ENCODE measurements at places on chromosomes 3 and 15.

GRCh38 chr15:64883997-64884511, 27.6 kb upstream of the ANKDD1A start:
- peak; percentile 50 for DNase-seq

DNA sequence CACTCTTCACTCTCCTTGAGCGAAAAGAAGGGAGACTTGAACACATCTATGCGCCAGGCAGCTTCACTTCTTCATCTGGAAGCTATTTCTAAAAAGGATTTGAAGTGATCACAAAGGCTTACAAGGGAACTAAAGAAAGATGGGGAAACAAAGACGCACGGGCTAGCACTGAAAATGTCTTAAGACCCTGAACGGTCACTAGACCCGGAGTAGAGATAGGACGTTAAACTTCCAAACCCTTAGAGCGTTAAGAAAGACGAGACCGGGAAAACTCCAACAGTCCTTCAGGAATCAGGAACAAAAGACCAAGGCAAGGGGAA, 47.5 kb upstream of the EPHB3 start:
- DNase-seq, result no peak

DNA sequence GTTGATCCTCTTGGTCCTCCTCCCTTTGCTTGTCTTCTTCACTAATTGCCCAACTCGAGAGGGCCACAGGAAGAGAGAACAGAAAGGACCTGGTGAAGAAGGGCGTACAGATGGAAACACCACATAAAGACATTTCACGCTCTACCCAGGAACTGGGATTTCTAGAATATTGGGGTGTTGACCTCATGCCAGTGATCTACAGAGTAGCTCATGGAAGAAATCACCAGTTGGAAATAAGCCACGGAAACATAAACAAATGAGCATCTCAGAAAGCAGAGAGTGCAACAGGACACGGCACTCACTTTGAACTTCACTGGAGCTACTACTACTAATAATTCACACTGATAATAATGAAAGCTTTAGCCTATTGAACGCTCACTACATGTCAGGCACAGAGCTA, 84.6 kb upstream of the ARHGEF3 start:
- DNase-seq, result no peak

GRCh38 chr3:170458285-170458684, 39.6 kb downstream of the CLDN11 start:
- DNase-seq, result no peak

- DNase-seq, result no peak
Measured at GRCh38 chr15:92113832-92114231, 260.3 kb downstream of the SLCO3A1 start.

DNA sequence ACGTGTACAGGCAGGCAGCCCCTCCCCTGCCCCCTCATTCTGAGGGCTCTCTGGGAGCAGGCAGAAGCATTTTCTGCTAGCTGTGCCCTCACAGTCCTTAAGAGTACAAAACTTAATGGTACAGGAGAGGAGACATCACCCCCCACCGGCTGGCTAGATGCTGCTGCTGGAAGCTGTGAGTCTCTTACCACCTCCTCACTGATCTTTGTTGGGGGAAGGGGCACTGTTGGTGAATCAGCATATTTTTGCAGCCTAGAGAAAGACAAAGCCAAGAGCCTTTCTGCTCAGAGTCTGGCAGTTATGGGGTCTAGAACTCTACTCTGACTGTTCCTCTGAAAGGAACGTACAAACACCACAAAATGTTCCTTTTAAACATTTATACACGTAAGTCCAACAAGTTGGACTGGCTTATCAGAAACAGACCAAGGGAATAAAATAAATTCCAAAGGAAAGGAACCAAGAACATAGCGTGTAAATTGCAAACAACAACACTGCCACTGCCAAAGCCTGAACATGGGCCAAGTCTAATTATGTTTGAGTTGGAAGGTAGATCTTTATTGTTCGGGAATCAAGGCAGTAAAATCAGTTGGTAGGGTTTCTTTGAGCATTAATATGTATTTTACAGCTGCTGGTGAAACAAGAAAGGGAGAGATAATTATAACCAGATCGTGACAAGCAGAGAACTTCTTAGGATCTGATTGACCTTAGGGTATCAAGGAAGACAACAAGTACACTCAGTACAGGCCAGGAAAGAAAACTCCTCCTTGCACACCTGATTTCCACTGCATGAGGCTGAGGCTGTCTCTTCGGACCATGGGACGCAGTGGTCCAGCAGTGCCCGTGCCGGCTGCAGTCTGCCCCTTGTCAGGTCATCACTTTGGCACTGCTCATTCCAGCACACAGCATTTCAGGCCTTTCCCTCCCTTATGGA, 27.4 kb downstream of the CLK3 start:
- no peak for DNase-seq

DNA sequence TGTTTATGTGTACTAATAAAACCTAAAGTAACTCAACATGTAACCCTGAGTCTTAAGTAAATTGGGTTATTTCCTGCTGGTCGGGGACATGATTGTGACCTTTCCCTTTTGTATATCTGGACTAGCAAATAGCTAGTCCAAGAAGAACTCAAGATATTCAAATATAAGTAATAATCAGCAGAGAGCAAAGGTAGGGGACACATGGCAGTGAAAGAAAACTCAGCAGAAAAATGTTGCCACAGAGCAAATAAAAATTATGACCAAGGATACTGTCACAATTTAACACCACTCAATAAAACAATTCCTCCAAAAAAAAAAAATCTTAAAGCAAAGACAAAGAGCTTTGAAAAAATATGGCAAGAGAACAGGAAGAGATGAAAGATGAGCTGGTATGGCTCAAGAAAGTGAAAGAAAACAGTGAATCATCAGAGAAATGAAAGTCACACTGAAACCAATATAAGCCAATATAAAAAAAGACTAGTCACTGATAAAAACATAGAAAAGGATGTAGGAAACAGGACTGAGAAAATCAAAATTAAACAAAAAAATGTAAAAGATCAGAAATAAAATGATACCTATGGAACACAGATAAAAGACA, 43.4 kb downstream of the HLTF start:
- peak; percentile 26 for DNase-seq

DNA sequence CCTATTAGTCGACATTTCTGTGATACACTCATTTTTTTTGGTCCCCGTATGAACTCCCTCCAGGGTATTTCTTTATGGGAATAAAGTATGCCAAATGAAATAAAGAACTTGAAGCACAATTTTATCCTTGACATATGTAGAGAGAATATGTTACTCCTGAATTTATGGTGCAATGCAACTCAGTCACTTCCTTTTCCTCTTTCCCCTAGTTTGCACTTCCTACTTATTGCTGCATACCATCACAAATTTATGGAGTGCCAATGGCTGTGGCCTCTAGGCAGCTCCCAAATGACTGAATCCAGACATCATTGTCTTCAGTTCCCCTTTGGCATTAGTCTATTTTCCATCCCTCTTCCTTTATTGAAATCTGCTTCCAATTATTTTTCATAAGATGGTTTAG, 403.5 kb downstream of the FHIT start:
- no peak for DNase-seq

GRCh38 chr3:25396251-25396650, 31.8 kb upstream of the RARB start:
- no peak for DNase-seq

DNA sequence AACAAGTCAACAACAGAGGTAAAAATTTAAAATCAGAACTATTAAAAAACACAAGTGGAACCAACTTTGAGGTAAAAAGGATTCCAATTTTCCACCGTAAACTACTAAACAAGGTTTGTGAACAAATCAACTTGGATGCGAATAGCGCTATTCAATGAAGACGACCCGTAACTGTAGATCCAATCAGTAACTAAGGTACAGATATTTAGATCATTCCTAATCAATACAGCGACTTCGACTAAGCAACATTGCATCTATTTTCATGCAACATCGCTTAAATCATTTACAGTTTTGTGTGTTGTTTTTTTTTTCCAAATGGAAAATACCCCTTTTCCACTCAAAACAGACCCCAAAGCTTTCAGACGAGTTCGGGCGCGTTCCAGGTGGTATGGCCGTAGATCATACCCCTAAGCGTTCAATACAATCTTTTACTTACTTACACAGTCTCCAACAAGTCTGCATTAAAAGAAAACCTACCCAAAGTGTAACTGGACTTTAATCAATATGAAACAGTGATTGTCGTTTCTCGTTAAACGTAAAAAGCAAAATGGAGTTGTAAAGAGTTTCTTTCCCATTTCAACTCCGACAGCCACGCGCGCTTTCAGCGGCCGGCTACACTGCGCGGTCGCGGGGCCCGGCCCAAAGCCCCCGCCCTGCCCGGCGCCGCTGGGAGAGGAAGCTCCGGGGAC, 786 bp downstream of the RHOA start:
- no peak for DNase-seq

DNA sequence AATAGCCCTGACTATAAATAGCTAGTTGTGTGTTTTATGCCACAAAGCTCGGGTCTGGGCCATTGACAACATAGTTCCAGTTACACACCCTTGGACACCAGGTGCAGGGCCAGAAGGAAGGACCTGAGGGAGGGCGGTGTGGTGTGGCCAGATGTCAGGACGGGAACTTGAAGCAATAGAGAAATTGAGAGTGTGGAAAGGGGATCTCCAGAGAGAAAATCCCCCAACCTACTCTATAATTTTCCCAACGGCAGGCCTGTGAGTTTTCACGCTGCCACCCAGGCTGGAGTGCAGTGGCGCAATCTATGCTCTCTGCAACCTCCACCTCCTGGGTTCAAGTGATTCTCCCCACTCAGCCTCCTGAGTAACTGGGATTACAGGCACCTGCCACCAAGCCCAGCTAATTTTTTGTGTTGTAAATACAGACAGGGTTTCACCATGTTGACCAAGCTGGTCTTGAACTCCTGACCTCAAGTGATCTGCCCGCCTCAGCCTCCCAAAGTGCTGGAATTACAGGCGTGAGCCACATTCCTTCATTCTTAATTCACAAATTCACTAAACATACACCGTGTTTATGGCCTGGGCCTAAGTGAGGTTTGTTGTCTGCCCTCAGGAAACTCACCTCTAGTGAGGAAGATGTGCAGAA, 70.8 kb upstream of the KLF13 start:
- DNase-seq, result no peak

- DNase-seq, result no peak
Measured at GRCh38 chr3:108998436-108998835, 44.8 kb upstream of the GUCA1C start.

- no peak for DNase-seq
Measured at GRCh38 chr3:126537730-126538281, 13.9 kb downstream of the CHST13 start.

- DNase-seq, result no peak
Measured at GRCh38 chr15:31776039-31776438, 254.3 kb upstream of the CHRNA7 start.

DNA sequence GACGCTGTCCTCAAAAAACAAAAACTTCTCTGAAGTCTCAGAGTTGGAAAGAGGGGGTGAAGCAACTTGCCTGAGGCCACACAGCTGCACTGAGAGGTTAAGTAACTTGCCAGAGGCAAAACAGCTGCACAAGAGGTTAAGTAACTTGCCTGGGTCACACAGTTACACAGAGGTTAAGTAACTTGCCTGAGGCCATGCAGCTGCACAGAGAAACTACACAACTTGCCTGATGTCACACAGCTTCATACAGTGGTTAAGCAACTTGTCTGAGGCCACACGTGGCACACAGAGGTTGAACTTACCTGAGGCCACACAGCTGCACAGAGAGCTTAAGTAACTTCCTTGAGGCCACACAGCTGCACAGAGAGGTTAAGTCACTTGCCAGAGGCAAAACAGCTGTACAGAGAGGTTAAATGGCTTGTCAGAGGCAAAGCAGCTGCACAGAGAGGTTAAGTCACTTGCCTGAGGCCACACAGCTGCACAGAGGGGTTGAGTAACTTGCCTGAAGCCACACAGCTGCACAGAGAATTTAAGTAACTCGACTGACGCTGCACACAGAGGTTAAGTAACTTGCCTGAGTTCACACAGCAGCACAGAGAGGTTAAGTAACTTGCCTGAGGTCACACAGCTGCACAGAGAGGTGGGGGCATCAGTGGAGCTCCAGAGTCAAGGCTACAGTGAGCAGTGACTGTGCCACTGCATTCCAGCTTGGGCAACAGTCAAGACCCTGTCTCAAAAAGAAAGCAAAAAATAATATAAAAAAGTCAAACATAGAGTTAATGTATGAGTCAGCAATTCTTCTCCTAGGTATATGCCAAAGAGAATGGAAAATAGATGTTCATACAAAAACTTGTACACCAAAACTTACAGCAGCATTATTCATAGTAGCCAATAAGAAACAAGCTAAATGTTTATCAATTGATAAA, 12.0 kb upstream of the ACAD9 start:
- DNase-seq, result no peak

DNA sequence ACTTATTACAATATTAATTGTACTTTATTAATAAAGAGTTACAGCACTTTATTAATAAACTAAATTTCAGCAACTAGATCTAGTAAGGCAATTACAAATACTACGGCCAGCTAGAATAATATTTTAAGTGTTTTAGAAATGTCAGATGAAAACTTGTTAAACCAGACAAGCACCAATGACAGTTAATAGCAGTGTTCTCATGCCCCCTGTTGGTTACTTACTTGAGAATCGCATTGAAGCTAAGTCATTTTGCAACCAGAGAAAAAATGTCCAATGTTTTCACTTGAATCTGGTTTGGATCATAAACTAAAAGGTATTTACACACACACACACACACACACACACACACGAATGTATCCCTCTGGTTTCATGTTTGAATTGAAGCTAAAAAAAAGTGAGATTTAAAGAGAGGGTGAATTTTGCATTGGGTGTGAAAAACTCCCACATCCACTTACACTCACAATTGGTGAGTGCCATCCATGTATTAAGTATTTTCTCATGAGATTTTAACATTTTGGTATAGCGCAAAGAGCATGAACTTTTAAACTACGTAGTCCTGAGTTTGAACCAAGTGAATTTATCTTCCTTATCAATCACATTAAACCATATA, 347.7 kb downstream of the ZBBX start:
- no peak for DNase-seq

GRCh38 chr15:41499109-41499851, 5.6 kb downstream of the ITPKA start:
- DNase-seq, result no peak

DNA sequence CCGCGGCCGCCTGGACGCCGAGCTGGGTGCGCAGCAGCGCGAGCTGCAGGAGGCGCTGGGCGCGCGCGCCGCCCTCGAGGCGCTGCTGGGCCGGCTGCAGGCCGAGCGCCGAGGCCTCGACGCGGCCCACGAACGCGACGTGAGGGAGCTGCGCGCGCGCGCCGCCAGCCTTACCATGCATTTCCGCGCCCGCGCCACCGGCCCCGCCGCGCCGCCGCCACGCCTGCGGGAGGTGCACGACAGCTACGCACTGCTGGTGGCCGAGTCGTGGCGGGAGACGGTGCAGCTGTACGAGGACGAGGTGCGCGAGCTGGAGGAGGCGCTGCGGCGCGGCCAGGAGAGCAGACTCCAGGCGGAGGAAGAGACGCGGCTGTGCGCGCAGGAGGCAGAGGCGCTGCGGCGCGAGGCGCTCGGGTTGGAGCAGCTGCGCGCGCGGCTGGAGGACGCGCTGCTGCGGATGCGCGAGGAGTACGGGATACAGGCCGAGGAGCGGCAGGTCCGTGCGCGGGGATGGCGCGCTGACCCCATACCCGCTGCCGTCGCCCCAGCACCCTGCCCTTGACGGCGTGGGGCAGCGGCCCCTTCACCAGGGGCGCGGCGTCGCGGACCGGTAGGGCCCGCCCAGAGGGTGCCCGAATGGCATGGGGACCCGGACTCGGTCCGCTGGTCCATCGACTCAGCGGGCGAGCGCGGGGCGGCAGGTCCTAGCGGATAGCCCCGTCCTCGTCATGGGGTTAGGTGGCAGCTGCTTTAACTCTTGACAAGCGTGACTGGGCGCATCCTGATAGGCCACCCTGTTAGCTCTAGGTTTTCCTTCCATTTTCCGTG, 848 bp downstream of the SYNM start:
- no peak for DNase-seq

- no peak for DNase-seq
Measured at GRCh38 chr15:29522373-29523276, 253.0 kb upstream of the NSMCE3 start.

Measured in BJ (cell line).